Daoy (cell line): ENCODE measurements at places on chromosomes 12 and 14. TPM values are rescaled to one million over a fixed set of nuclear protein-coding genes. Genes with fewer than 3 reads are reported as not detected.

- DNase-seq = no peak
Measured at GRCh38 chr14:51818748-51819380, 41.5 kb upstream of the GNG2 start.

- no peak for DNase-seq
Measured at GRCh38 chr14:92847749-92848148, 53.6 kb downstream of the GOLGA5 start.

GRCh38 chr12:94712815-94713515, 62.6 kb upstream of the TMCC3 start:
- no peak for DNase-seq

DNA sequence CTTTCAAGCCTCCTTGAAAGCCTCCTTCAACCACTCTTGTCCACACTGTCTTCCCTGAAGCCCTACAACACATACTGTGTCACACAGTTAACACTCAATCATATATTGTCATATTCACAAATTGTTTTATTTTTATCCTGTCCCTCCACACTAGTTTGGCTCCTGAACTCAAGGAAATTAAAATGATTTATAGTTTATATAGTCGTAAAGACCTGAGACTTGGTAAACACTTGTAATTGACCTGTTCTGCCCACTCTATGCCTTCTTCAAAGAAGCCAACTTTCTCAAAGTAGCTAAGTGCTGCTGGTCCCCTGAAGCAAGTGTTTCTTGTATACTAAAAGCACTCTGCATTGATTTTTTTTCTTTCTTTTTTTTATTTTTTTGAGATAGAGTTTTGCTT, 15.6 kb upstream of the NEK9 start:
- no peak for DNase-seq

- DNase-seq = peak; percentile 55
Measured at GRCh38 chr12:34333337-34333736, 311.0 kb downstream of the ALG10 start.

DNA sequence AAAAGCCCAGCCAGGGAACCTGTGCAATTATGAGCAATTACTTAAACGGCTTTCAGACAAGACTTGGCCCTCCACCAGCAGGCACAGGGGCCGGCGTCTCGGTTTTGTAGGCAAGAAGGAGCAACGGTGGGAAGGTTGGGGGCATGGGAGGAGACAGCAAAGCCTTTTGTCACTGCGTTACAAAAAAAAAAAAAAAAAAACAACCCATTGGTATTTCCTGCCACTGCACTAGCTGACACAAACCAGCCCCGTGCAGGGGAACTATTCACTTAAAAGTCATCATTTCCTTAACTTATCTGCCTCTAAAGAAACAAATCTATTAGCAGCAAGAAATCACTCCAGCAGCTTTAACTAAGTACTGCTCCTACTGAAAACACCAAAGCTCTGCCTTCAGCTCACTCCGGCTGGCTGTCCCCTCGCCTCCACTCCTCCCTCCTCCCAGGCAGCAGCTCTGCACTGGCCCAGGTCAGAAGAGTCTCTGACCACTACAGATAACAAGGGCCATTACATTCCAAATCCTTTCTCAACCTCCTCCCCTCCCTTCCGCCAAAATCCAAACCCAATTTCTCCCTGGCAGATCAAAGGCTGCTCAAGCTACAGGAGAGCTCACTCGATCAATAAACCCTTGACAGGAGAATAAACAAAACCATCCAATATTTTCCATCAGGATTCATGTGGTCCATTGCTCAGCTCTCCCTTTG, 105.2 kb upstream of the CDKN3 start:
- peak; percentile 33 for DNase-seq

- no peak for DNase-seq
Measured at GRCh38 chr12:120062976-120063579, 53.5 kb downstream of the RAB35 start.

The NEDD1 gene
- total RNA-seq = 52.8 and 54.1 TPM in 2 replicates

- DNase-seq = no peak
Measured at GRCh38 chr14:84969501-84969900, 560.4 kb upstream of the FLRT2 start.

The PPP4R4 gene
- total RNA-seq = 7.1 and 17.6 TPM in 2 replicates

DNA sequence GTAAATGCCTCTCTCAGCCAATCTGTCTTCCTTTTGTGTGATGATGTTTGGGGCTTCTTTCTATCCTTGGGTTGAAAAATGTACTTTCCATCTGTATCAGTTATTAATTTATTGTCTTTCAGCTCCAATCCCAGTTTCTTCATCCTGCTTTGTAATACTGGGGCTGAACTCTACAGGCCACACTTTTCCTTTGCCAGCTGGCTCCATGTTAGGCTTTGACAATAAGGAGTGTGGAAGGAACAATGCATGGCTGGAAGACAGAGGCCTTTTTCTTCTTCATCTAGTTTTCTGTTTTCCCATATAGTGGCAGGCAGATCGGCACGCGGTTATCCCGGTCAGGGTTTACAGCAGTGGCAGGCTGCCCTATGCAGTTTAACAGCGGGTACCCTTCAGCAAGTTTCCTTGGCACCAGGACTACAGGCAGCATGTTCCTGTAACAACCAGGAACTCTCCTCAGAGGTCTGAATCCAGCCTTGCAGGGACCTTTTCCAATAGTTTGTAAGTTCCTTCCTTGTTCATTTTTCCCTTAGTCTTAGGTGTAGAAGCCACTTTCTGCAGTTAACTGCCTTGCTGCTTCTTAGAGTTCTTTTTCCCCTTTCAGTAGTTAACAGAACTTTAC, 38.5 kb upstream of the CRACR2A start:
- DNase-seq = no peak

DNA sequence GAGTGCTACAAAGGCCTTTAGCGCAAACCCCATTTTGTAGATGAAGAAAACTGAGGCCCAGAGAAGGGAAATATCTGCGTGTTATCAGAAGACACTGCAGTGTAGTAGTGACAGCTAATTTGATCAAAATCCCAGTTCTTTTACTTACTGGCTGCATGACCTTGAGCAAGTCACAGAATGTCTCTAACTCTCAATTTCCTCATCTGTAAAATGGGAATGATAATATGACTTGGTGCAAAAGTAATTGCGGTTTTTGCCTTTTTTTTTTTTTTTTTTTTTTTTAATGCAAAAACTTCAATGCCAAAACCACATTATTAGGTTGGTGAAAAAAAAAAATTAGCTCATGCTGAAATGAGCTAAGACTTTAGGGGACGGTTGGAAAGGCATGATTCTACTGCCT, 69.7 kb downstream of the C12orf75 start:
- DNase-seq = no peak

The CLECL1 gene
- not detected in 2 replicates for total RNA-seq

DNA sequence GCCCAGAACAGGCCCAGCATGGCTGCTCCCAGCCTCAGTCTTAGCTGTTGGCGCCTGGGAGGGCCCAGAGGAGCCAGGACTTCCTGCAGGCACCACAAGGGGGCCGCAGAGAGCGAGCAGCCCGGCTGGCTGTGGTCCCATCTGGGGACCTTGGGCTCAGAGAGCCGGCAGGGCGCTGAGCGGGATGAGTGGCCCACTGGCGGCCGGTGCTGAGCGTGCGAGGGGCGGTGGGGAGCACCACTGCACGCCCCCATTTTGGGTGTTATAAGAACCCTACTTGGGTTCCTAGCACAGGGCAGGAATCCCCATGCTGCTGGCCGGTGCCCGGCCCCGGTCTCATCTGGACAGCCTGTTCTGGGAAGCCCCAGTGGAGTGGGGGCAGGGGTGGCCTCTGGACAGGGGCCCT, 25.9 kb upstream of the CRIP2 start:
- peak; percentile 73 for DNase-seq

The OR4N2 gene
- total RNA-seq = not detected in 2 replicates

- no peak for DNase-seq
Measured at GRCh38 chr14:88952901-88953300, 128.4 kb downstream of the TTC8 start.

- no peak for DNase-seq
Measured at GRCh38 chr12:132507656-132508490, 17.9 kb downstream of the FBRSL1 start.

The TMPRSS12 gene
- not detected in 2 replicates for total RNA-seq

DNA sequence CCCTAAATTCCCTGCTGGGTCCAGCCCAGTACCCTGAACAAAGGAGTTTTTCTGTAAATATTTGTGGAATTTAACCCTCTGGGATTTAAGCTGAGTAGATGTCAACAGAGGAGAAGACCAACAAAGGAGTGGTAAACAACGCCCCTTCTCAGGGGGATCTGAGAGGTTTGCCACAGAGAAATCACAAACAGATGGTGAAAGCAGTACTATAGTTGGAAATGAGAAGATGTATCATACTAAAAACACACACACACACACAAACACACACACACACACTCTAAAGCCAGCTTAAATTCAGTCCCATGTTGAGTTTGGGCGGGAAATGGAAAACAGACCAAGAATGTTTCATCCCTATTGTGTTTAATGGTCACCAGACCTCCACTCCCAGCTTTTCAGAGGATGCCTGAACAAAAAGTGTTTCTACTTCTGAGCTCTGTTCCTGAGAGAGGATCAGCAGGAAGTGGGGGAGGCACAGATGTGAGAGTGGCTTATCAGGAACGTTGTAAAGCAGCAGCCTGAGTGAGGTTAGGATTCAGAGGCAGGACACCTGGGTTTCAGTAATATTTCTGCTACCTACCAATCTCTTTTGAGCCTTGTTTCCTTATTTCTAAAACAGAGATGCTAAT, 3.2 kb downstream of the BIN2 start:
- DNase-seq = no peak

The KRT3 gene
- total RNA-seq = not detected in 2 replicates

The GUCY2C gene
- total RNA-seq = not detected in 2 replicates

The RNASE3 gene
- not detected in 2 replicates for total RNA-seq

DNA sequence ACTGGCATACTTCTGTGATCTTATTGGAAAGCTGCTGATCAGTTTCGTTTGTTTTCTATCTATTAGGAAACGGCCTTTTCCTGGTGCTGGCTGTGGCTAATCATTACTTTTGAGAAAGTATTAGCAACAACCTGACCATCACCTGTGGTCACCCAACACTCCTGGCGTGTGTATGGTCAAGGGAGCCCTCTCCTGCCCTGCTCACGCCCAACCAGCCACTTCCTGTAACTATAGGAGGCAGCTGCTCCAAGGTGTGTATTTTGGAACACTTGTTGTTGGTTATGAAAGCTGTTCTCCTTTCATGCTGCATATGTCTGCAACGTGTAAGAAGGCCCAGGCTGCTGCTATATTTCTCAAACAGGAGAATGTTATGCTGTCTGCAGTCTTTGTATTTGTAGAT, 1582.8 kb downstream of the AACS start:
- DNase-seq = no peak

GRCh38 chr12:7642876-7643309, 22.8 kb downstream of the APOBEC1 start:
- peak; percentile 44 for DNase-seq

GRCh38 chr14:50774542-50775267, 56.3 kb downstream of the NIN start:
- peak; percentile 25 for DNase-seq

DNA sequence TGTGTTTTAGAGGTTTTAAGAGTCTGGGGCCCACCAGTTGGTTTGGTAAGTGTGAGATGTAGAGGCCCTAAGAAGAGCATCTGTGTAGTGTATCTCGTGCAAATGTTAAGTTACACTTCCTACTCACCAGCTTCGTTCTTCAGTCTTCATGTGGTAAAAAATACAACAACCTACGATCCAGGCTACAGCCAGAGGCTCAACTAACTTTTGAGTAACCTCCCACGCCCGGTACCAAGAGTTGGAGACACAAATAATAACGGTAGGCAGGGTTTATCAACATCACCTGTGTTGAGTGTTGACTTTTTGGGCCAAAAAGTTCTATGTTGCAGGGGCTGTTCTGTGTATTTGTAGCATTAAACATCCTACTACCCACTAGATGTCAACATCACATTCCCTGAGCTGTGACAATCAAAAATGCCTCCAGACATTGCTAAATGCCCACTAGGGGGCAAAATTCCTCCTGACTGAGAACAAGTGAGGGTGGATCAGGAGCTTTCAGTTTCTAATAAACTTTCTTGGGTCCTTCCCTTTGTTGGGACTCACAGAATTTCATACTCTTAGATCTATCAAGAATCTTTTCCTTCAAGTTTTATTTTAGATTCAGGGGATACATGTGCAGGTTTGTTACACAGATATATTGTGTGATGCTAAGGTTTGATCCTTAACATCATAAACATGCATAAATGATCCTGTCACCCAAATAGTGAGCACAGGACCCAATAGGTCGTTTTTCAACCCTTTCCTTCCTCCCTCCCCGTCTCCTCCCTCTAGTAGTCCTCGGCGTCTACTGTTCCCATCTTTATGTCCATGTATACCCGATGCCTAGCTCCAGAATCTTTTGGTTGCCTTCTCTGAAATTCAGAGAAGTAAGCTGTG, 94.7 kb downstream of the SLC2A13 start:
- peak; percentile 60 for DNase-seq

GRCh38 chr12:118325081-118325480, 47.6 kb downstream of the TAOK3 start:
- DNase-seq = no peak

DNA sequence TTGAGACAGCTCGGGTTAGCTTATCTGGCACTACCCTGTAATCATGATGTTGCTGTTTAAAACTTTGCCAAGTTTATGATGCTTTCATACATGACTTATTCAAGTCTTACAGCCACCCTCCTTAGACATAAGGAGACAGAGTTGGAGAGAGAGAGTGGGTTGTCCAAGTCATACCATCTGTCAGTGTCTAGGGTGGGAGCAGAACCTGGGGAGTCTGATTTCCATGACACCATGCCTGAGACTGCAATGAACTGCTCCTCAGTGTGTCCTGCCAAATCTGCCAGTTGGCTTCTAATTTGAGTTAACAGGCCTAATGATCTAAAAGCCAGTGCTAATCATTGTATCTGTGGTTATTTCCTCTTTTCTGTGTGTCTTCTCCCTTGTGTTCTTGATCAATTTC, 43.7 kb upstream of the PHC1 start:
- DNase-seq = no peak

The TSPAN8 gene
- not detected in 2 replicates for total RNA-seq

GRCh38 chr14:89576960-89577359, 159.9 kb upstream of the FOXN3 start:
- DNase-seq = peak; percentile 19

DNA sequence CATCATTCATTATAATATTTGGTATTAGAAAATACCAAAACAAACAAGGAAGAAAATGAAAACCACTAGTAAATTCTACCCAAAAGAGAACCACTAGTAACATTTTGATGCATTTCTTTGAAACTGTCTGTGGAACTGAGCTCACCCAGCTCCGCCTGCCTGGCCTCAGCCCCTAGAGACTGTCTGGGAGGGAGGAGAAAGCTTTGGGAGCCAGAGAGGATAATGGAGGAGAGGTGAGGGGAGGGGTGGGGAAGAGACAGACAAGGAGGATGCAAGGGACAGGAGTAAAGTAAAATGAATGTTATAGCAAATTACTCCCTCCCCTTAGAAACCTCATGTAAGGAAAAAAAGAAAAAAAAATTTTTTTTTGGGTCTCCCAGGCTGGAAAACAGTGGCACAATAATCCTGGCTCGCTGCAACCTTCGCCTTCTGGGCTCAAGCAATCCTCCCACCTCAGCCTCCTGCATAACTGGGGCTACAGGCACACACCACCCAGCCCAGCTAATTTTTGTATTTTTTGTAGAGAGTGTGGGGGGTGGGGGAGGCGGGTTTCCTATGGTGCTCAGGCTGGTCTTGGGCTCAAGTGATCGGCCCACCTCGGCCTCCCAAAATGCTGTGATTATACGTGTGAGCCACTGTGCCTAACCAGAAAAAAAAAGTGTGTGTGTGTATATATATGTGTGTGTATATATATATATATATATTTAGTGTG, 3.2 kb upstream of the MMP19 start:
- DNase-seq = no peak
